ENCODE measurements at places on chromosomes 6 and 20.
A peak's percentile ranks its signal among the peaks of the same experiment; 100 is the strongest.

- DNase-seq, result no peak
These were observed 58.6 kb downstream of the NUDT3 start for GRCh38 chr6:34333858-34334257.

GRCh38 chr6:34610819-34611477, 54.8 kb upstream of the SPDEF start:
- no peak for DNase-seq

GRCh38 chr6:154502553-154502952, 7.9 kb downstream of the CNKSR3 start:
- DNase-seq, result no peak

DNA sequence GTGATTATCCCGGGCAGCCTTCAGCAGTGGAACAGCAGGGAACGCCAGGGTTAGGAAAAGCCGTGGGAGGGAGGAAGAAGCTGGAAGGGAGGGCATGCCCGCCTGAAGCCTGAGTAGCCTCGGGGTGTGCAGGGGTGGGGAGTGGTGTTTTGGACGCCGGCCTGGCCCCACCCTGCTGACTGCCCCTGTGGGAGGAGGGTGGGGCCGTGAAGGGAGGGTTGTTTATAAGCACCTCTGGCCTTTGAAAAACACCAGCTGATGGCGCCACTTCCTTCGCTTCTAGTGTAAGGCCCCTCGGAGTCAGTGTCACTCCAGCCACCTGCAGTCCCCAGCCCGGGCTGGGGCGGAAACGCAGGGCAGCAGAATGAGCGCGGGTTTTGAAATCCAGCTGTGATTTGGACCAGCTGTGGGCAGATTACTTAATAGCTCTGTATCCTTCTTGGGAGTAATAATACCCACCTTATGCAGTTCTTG, 52.8 kb upstream of the BMP6 start:
- no peak for DNase-seq

DNA sequence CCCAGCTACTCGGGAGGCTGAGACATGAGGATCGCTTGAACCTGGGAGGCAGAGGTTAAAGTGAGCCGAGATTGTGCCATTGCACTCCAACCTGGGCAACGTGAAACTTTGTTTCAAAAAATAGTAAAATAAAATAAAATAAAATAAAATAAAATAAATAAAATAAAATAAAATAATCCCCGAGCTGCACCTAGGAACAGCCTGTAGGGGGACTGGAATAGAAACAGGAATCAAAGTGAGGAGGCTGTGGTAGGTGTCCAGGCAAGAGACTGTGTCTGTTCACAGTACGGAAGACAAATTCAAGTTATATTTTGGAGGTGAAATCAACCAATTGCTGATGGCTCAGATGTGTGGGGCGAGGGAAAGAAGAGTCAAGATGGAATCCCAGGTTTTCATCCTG, 86.2 kb downstream of the KCNB1 start:
- no peak for DNase-seq

- DNase-seq, result no peak
These were observed 38.1 kb downstream of the SYNE1 start for GRCh38 chr6:152598901-152599537.

GRCh38 chr20:62860924-62861691, 514 bp downstream of the TCFL5 start:
- DNase-seq, result peak; percentile 26

DNA sequence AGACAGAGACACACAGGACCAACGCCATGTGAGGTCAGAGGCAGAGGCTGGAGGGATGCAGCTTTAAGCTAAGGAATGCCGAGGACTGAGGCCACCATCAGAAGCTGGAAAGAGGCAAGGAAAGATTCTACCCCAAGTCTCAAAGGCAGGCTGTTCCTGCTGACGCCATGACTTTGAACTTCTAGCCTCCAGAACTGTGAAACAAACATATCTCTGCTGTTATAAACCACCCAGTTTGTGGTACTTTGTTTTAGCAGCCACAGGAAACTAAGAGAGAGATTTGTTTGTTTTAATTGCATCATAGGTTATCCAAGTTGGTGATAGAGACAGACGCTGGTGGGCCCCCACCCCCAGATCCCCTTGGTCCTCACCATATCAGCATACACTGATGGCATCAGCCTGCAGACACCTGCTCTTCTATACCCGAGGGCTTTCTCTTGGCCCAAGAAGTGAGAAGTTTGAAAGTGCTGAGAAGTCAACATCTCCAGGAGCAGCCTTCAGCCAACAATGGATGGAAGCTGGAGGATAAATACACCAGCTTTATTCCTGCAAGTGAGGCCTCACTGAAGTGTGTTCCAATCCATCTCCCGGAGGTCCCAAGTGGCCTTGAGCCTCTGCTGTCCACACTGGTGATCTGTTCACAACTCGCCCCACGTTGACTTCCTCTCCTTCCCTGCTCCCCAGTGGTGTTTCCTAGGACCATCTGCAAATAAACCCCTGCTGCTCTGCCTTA, 154.7 kb downstream of the BTBD3 start:
- DNase-seq, result no peak

DNA sequence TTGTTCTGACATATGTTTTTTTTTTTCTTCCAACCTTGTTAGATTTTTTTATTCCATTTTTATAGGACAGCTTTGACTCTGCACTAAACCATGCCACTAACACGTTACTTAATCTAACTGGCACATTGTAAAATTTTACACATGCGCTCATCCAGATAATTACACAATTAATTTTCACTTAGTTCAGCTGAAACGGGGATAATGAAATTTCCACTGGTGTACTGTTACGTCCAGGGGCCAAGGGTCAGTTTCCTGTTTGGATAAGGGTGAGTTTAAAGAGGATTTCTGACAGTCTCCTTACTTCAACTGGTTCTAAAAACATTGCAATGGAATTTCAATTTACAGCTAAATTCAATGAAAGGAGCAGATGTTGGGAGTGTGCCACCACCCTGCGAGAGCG, 221.8 kb upstream of the CEP162 start:
- DNase-seq, result no peak

Measured in activated T-cell treated with anti-CD3 and anti-CD28 coated beads for 48 hours (primary cell).